ENCODE measurements at places on chromosomes 1 and 21.

DNA sequence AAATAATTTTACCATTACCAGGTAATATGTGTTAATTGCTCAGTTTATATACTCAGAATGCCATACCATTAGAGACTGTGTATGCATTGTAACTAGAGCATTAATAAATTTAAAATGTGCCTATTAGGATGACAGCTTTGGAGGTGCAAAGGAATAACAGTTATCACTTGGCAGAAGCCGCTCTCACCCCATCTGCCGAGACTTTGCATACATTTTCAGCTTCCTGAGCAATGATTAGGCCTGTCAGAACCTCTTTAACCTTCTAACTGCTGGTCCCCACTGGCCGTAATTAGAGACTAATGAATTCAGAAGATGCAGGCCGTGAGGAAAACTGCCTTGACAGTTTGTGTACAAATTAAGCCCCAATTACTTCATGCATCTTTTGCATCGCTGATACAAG is 158.0 kb upstream of the PROX1 start:
- no peak for DNase-seq

DNA sequence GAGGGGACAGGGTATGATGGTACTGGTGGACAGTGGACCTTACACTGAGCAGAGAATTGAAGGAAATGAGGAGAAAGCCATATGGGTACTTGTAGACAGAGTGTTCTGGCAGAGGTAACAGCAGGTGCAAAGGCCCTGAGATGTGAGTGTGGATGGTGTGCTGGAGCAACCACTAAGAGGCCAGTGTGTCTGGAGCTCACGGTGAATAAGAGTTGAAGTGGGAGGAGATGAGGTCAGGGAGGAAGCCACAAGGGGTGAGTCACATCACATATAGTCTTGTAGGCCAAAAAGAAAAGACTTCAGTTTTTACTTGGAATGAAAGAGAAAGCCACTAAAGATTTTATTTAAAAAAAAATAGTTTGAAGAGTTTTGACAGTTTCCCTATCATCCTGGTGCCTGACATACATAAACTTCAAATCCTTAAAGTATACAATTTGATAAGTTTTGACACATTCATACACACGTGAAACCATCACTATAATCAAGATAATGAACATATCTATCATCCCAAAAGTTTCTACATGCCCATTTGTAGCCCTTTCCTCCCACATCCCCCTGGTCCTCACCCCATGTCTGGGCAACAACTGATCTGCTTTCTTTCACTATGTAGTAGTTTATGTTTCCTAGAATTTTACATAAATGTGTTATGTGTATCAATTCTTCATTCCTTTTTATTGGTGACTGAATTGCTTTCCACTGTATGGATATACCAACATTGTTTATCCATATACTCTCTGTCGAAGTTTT is 148.4 kb downstream of the GPATCH2 start:
- no peak for DNase-seq

DNA sequence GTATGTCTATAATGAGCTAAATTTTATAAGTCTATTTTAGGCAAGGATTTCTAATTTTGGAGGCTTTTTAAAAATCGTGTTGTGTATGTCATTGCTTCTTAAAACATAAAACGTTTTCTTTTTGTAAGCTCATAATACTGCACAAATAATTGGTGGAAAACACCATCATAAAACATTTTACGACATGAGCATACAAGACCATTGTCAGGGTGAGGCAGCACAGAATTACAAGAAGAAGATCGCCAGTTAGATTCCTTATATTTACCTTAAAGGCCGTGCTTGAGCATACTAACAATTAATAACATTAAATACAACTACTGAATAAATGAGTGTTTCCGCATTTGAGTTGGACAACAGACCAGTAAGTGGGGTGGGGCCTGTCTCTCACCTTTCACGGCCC is 19.1 kb upstream of the LMX1A start:
- no peak for DNase-seq

DNA sequence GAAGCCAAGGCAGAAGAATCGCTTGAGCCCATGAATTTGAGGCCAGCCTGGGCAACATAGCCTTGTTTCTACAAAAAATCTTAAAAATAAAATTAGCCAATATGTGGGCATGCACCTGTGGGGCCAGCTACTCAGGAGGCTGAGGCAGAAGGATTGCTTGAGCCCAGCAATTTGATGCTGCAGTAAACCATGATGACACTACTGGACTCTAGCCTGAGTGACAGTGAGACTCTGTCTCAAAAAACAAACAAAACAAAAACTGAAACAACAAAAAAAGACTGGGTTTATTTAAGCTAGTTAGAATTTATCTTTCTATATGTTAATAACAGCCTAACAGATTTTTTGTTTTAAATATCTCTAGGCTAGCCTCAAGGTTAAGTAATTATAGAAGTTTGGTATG is 57.4 kb downstream of the SLC35A3 start:
- no peak for DNase-seq

DNA sequence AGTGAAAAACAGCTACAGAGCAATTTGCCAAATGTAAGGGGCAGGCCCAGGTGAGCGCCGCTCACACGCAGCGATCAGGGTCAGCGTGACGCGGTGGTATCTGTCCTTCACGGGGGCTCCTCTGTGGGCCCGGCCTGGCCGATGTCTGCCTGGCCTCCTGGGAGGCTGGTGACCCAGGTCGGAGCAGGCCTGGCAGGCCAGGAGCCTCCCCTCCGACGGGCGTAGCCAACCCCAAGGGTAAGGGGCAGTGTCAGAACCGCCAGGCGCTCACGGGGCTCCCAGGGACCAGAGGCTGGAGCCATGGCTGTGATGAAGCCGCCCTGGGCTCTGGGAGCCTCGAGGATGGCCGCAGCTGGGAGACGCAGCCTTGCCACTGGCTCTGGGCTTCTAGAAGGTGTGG is 72.1 kb downstream of the MORN1 start:
- DNase-seq, result no peak
